ENCODE measurements at places on chromosomes 16 and 17.

GRCh38 chr17:65312718-65313377 is 175.7 kb downstream of the RGS9 start:
- no peak for DNase-seq

- no peak for DNase-seq
Measured at GRCh38 chr16:87821376-87822107, 47.8 kb downstream of the SLC7A5 start.

GRCh38 chr17:29347831-29348629 is 42.1 kb upstream of the TAOK1 start:
- DNase-seq, result peak; percentile 12

DNA sequence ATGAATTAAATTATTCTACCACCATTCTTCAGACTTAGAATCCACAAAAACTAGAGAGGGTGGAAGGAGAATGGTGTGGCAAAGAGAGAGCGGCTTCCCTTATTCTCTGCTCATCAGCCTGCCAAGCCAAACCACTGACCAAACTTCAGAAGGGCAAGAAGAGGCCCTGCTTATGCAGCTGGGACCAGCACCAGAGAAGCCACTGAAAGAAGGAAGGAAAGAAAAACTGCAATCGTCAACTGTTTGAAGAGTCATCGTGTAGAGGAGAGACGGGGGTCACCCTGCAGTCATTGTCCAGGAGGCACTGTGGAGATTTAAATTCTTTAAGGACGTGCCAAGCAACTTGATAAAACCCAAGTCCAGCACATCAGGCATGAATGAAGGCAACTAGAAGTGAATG is 15.6 kb downstream of the PMP22 start:
- DNase-seq, result no peak

DNA sequence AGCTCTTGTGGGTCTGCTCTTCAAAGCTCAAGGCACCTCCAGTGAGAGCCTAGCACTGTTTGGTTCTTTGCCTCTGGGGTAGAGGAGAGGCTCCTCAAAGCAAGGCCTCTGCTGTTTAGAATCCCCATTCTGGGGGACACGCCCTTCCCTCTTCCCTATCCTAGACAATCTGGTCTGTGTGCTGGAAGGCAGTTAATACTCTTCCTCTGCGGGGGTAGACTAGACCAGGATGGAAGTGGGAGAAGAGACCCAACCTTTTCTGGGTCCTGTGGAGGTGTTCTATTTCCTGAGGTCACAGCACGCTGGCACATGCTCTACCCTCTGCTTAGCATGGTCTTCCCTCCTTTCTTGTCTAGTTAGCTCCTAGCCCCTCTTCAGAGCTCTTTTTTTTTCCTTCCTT is 7.7 kb downstream of the ERAL1 start:
- DNase-seq, result no peak

- DNase-seq, result no peak
Measured at GRCh38 chr16:11681556-11681955, 13.3 kb downstream of the SNN start.

DNA sequence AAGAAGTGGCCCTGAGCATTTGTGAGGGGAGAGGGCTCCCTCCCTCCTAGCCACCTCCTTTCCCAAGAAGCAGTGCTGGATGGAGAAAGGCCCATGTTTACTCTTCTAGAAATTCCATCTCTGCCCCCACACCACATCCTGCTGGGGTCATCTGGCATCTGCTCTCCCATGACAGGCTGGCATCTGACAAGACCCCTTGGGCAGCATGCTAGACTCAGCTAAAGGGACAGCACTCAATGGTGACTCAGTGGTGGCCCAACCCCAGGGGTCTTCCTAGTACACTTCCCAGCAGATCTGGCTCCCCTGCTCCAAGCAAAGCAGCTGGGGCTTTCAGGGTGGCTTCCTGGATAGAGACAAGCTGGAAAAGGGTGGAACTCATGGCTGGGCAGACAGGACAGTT is 14.4 kb downstream of the SLC38A7 start:
- no peak for DNase-seq

GRCh38 chr17:11279776-11280344 is 38.8 kb downstream of the SHISA6 start:
- DNase-seq, result no peak

GRCh38 chr16:53904533-53904932 is 200.6 kb downstream of the FTO start:
- no peak for DNase-seq

GRCh38 chr16:12837291-12837690 is 33.6 kb upstream of the CPPED1 start:
- no peak for DNase-seq

DNA sequence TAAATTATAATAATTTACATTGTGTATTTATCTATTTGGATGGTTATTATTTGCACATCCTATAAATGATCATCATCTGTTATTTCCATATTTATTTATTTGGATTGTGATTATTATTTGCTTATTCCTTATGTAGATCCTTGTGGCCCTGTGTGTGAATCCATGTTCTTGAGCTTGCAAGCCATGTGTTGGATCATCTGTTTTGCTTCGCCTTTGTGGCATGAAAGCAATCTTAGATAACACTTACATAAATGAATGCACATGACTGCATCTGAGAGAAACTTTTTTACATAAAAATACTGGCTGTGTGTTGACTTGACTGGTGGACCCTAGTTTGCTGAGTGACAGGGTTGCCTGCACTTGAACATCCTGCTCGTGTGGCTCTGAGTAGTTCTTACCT is 1024.5 kb upstream of the RBFOX1 start:
- no peak for DNase-seq

All from astrocyte (in vitro differentiated cells and primary cell).